ENCODE measurements at places on chromosomes 7 and 10.

- no peak for DNase-seq
Measured at GRCh38 chr10:44832595-44833390, 78.3 kb upstream of the TMEM72 start.

- no peak for DNase-seq
Measured at GRCh38 chr7:143503261-143503660, 25.6 kb downstream of the TAS2R41 start.

GRCh38 chr10:3623746-3624145 lies 161.3 kb downstream of the KLF6 start:
- no peak for DNase-seq

GRCh38 chr7:133114519-133114918 lies 32.6 kb upstream of the CHCHD3 start:
- DNase-seq, result no peak

- no peak for DNase-seq
Measured at GRCh38 chr10:46289209-46289810, 2.5 kb downstream of the ANTXRL start.

DNA sequence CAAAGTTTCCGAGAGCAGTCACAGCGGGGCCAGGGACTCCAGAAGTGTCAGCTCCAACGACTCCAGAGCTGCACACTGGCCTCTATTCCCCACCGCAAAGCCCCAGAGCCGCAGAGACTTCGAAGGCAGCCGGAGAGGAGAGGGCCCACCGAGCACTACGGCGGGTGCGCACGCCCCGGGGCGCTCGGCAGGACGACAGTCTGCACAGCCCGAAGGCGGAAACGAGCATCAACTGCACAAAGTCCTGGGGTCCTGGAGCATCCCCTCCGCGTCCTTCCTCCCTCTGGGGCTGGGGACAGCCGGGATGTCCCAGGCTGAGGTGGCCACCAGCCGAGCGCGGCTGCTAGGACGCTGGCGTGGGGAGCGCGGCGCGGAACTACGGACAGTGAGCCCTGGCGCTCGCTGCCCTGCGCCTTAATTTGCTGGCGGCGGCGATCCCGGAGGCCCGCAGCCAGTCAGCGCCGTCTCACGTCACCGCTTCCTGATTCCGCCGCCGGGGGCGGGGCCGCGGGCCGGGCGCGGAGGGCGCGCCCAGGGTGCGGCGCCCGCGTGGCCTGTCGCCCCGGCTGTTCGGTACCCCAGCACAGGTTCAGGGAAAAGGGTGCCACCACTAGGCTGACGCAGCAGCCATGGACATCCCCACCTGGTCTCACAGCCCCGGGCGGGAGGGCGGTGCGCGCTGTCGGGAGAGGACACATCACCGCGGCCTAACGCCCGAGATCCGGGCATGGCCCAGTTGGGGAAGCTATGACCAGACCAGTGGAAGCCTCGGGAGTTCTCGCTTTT lies at the start of gene TBX20:
Gene TBX20, minus strand, starts transcription at position 391 of the 786 bp plus-strand sequence. CDS start 480 bp downstream, outside the sequence.
- DNase-seq, result peak; percentile 35

GRCh38 chr7:2967253-2967652 lies 76.4 kb downstream of the CARD11 start:
- DNase-seq, result no peak

- no peak for DNase-seq
Measured at GRCh38 chr10:68202960-68203353, 29.0 kb downstream of the ATOH7 start.

- no peak for DNase-seq
Measured at GRCh38 chr10:50275650-50276235, 24.4 kb upstream of the ASAH2 start.

DNA sequence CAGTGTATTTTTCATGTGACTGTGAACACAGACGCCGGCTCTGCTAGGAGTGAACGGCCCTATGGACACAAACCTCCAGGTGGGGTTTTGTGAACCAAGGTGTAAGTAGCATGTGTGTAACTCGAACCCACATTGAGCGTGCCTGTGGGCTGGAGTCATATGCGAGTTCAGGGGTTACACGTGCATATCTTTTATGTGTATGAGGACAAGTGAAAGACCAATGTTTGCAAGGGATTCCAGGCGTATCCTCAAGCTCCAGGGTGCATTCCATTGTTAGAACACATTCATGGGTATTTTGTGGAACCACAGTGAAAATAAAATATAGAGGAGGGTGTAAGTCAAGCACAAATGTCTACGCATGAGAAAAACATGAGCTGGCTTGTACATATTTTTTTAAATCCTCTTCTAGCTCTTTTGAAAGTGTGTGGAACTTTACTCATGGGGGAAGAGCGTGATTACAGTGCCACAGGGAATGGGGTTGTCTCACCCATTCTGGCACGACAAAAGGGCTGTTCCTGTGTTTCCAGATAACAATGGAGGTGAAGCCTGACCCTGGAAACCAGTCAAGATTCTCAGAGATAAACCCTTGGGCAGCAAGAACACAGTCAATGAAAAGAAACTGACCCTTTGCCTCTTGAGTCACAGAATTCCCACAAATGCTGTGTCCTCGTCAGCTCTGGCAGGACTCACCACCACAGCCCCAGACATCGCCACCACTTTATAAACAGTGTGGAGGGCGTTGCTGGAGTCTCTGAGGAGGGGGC lies 37.0 kb upstream of the GOT1 start:
- no peak for DNase-seq

GRCh38 chr10:113552701-113553100 lies at the start of gene HABP2:
Gene HABP2 (plus strand): TSS chr10:113553053. CDS start chr10:113553122, 69 bp downstream.
- DNase-seq, result no peak

GRCh38 chr7:92625617-92626016 lies 35.4 kb upstream of the FAM133B start:
- DNase-seq, result no peak

DNA sequence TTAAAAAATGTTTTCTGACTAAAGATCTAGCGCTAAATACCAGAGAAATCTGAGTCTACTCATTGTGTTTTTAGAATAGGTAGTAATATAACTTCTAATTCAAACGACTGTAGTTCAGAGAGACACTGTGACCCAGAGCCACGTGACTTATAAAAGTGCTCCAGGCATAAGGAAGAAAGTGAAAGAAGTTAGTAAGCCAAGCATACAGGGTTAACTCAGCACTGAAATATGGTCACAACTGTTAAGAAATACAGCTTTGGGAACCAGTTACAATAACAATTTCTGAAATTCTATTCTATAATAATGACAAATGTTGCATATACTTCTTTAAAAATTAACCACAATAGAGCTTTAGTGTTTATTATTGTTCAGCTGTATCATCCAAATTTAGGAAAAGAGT lies 119.1 kb downstream of the TFEC start:
- DNase-seq, result no peak

DNA sequence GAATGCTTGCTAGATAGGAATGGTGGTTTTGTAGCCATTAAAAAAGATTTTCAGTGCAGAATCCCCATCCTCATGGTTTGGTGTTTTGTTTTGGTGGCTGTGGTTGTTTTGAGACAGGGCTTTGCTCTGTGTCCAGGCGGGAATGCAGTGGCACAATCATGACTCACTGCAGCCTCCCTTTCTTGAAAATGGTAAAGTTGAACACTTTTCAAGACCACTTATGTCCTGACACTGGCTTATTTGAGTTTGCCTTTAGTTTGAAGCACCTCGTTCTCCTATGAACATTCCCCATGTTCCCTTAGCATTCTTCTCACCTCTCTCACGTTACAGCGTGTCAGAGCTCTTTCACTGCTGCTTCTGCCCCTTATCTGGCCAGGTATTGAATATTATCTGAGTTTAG lies 140.1 kb downstream of the LRRC4 start:
- no peak for DNase-seq

GRCh38 chr7:36538126-36538525 lies 148.5 kb downstream of the ANLN start:
- DNase-seq, result no peak

- DNase-seq, result no peak
Measured at GRCh38 chr10:43998021-43998809, 349.5 kb upstream of the ZNF32 start.

DNA sequence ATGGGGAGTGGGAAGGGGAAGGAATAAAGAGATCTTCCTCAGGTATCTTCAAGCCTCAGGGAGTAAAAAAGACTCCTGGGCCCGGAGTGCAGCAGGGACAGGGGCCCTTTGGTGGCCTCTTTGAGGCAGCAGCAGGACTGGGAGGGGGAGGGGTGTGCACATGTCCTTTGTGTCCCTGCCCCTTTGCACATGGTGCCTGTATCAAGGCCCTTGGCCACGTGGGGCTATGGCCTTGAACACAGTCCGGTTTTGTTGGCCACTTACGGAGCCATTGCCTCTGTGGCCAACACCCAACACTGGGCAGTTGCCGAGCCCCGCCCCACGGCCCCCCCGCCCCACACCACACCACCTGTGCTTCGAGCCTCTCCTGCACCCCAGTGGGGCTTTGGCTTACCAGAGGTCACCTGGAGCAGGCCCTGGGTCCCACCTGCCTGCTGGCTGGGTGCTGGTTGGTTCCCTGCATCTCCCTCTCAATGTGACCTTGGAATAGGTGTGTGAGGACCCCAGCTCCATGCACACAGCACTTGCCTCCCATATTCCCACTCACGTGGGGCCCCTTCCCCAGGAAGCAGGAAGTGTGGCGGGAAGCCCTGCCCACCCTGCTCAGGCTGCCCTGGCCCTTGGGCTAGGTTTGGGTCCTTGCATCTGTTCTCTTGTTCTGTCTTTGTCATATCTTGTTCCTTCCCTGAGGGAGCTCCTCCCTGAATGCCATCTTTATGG lies 5.4 kb downstream of the SAP25 start:
- no peak for DNase-seq

GRCh38 chr7:157428554-157428945 lies 91.7 kb downstream of the DNAJB6 start:
- DNase-seq, result no peak

DNA sequence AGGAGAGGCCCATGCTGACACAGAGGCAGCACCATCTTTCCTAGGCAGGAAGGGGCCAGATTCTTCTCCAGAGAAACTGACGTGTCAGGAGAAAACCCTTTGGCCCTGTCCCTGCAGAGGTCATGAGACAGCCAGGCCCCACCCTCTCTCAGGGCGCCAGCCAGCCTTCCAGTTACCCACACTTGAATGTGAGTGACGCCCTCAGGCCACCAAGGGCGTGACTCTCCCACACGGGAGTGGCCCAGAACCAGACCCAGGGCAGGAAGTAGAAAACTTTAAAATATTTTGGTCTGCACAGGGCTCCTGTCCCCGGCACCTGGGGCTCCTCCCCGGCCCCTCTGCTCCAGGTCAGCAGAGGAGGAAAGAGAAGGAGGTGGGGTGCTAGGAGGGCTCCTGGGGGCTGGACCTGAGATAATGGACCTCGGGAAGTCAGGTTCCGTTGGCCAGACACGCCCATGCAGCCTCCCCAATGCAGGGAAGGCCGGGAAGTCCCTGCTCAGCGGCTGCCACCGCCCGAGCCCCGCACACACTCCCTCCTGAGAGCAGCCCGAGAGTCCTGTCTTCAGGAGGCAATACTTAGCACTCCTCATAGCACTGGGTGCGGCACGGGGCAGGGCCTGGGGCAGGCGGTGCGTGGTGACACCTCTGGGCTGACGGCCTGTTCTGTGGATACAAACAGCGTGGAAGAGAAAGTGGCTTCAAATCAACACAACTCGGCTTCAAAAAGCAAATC lies 67.0 kb upstream of the CFAP46 start:
- no peak for DNase-seq

DNA sequence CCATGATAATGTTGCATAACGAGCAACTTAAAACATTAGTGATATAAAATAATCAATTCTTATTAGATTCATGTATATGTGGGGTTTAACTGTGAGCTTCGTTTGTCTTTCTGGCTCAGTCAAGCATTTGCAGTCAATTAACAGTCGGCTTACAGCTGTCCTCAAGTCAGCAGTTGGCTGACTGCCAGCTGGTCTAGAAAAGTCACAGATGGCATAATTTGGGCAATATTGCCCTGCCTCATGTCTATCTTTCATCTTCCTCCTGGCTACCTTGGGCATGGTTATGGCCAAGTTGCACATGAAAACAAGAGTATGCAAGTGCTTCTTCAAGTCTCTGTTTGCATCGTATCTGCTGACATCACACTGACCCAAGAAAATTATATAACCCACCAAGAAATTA lies 186.1 kb upstream of the ZWINT start:
- DNase-seq, result no peak

DNA sequence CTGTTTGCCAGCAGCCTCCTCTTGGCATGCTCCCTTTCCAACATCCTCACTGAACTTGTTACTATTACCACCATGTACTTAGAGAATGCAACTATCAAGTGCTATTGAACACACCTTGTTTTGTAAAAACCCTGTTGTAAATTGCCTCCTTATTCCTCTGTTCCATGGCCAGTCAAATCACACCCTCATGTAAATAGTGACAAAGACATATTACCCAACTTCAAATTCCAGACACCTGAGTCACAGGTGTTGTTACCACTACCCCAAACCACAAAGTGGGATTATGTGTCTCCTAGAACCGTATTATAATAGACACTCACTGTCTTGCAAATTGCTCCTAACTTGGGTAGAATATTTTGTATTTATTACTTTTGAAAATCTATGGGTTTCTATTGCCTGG lies 263.2 kb upstream of the C7orf33 start:
- no peak for DNase-seq

DNA sequence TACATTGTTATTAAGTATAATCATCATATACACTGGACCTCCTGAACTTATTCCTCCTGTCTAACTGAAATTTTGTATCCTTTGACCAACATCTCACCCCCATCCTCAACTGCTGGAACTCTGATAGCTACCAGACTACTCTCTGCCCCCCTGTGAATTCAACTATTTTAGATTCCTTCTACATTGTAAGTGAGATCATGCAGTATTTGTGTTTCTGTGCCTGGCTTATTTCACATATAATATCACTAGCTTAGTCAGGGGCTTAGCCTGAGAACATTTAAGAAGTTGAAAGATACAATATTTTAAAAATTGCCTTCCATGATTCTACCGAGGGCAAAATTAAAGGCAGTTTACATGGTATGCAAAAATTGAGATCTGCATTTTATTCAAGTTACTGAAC lies 26.9 kb downstream of the STAMBPL1 start:
- DNase-seq, result no peak

DNA sequence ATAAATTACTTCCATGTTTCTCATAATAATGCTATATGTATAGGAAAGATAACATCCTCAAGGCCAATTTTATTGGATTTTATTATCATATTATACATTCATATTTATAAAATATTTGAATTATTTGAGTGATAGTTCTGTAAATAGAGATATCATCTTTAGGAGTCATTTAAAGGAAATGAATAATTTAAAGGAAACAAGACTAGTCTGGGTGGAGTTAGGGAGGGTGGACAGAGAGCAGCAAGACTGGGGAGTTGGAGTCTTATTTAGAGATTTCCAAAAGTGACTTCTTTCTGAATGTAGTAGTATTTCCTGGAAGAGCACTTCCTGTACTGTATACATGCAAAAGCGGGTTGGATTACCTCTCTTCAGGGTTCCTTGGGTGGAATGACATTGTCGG lies 342.3 kb downstream of the SUGCT start:
- DNase-seq, result no peak

- no peak for DNase-seq
Measured at GRCh38 chr7:50281680-50282445, 22.7 kb upstream of the IKZF1 start.

- no peak for DNase-seq
Measured at GRCh38 chr7:129110258-129110981, 34.1 kb upstream of the TSPAN33 start.
